ENCODE measurements at places on chromosomes 3 and 15.
A peak's percentile ranks its signal among the peaks of the same experiment; 100 is the strongest.

DNA sequence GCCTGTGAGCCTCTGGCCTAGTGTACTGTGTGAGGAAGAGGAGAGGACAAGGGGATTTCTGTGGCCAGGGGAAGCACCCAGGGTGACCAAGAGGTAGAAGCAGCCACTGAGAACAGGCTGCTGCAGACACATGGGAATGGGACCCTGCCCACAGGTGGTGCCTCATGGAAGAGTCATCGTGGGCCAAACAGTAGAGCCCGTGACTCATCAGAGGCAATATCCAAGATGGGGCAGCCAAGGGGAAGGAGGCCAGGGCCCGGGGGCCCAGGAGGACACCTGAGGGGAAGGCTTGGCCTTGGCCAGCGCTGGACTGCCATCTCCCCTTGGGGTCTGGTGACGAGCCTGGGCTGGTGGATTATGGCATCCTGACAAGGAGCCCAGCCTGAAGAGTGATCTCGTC is 275.0 kb upstream of the LYSMD4 start:
- DNase-seq = no peak

DNA sequence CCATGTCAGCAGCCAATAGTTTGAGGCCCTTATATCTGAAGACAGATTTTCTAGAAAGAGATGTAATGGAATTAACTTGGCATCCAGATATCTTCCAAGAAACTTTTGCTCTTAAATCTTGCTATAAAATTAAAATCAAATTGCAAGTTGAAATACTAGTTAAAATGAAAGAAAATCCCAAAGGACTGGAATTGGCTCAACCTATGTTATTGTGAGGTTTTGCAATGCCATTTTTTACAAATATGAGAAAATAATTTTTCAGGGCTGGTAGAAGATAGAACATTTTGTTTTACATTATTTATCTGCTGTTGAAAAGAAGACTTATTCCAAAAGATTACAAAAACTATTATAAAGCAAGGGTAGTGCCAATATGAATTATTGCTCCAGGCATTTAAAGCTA is 92.2 kb upstream of the AGTR1 start:
- DNase-seq = no peak

DNA sequence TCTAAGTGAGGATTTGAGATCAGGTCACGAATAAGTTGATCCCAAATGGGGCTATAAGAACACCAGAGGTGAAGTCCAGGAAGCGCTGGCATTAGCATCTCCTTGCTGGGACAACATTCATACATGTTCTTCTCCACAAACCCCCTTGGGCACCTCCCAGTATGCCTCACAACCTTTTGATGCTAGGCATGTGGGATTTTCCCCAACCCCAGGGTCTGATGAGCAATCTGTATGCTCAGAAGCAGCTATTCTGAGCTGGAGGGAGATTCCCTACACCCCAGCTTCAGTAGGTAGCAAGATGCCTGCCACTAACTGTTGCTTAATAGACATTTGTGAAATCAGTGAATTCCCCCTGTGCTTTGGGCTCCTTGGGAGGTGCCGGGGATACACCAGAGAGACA is 32.2 kb downstream of the SLC6A11 start:
- no peak for DNase-seq

- no peak for DNase-seq
Observed at GRCh38 chr15:66682865-66683264, 19.2 kb upstream of the SMAD6 start.

- DNase-seq = no peak
Observed at GRCh38 chr3:70069557-70069956, 70.0 kb downstream of the SAMMSON start.

GRCh38 chr3:60263191-60263590 is 988.1 kb downstream of the FHIT start:
- no peak for DNase-seq

DNA sequence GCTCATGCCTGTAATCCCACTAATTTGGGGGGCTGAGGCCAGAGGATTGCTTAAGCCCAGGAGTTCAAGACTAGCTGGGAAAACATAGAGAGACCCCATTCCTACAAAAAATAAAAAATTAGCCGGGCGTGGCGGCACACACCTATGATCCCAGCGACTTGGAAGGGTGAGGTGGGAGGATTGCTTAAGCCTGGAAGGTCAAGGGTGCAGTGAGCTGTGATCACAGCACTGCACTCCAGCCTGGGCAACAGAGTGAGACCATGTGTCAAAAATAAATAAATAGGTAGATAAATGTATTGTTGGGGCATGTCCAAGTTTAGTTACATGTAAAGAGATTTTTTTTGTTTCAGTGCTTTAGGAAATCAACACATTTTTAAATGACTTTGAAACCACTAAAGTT is 36.4 kb downstream of the SLC12A1 start:
- no peak for DNase-seq

DNA sequence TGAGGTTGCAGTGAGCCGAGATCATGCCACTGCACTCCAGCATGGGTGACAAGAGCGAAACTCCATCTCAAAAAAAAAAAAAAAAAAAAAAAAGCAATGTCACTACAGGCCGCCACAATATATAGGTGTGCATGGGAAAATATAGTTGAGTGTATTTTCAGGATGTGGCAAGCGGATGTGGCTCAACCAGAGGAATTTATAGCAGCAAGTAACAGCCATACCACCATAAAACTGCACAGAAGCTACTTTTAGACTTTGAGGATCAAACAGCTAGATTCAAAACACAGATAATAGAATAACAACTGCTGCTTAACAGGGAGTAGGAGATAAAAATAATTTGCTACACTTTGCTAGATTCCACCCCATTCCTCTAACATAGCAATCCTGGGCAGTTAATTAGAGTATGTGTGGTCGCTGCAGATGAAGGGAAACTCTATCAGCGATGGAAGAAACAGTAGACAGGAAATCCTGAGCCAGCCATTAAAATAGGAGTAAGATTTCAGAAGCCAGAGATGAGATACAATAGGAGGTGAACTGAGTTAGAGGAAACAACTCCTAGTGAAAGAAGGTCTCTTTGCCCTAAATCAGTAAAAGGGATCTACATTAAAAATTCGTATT is 318.7 kb upstream of the STT3B start:
- DNase-seq = no peak

DNA sequence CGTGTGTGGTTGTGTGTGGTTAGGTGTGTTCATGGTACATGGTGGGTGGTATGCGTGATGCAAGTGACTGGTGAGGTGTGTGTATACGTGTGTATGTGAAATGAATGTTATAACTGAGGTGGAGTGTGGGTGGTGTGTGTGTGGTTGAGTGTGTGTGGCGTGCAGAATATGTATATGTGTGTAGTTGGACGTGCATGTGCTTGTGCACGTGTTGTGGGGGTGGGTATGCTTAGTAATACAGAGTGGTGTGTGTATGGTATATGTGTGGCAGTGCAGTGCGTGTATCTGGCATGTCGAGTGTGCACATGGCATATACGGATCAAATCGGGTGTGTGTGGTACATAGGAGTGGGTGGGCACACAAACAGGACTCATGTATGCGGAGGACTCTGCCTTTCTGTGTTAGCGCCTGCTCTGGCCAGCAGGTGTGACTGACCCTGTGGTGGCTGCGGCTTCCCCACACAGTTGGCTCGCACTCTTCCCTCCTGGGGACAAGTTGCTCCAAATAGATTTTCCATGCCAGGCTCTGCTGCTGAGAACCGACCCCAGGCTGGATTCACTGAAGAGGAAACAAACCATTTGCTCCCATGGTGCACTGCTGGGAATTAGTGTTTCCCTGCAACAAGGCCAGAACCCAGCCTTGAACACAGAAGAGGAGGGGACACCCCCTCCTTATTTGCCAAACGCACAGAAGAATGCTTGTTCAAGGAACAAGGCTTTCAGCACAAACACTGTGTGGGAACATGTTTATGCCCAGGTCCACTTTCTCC is 1.2 kb upstream of the C3orf70 start:
- peak; percentile 22 for DNase-seq

GRCh38 chr3:8743021-8743601 is 9.5 kb downstream of the CAV3 start:
- no peak for DNase-seq

DNA sequence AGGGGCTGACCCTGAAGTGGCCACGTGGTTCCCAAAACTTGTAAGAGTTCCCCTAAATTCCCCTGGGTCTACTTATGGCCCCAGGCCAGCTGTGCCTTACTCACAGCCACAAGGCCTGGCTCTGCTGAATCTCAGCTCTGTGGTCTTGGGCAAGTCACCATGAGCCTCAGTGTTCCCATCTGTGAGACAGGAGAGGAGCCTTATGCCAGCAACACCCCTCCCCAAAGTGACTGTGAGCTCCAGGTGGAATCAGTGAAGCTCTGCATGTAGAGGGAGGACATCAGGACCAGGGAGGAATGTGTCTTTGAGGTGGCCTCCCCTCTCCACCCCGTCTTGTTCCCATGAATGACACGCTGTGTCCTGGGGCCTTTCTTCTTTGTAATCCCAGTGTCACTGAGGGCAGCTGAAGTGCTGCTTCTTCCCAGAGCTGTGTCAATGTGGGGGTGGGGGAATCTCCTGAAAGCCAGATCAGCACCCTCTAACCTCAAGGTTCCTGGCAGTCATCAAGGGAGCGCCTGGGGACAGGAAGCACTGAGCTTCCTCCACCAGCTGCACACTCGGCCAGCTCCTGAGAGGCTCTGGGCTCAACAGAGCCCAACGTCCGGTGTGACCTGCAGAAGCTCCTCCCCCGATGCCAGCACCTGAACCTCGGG is 258.9 kb downstream of the UACA start:
- no peak for DNase-seq

- DNase-seq = no peak
Observed at GRCh38 chr15:61712129-61712759, 348.0 kb downstream of the VPS13C start.

GRCh38 chr15:39430389-39430788 is 150.5 kb upstream of the THBS1 start:
- no peak for DNase-seq

- peak; percentile 52 for DNase-seq
Observed at GRCh38 chr3:70281663-70282062, 30.8 kb downstream of the MDFIC2 start.

GRCh38 chr3:88535563-88535962 is 385.8 kb downstream of the C3orf38 start:
- DNase-seq = no peak

GRCh38 chr3:15779111-15779510 is 18.7 kb downstream of the ANKRD28 start:
- no peak for DNase-seq

GRCh38 chr3:55408193-55408826 is 78.8 kb downstream of the WNT5A start:
- no peak for DNase-seq

DNA sequence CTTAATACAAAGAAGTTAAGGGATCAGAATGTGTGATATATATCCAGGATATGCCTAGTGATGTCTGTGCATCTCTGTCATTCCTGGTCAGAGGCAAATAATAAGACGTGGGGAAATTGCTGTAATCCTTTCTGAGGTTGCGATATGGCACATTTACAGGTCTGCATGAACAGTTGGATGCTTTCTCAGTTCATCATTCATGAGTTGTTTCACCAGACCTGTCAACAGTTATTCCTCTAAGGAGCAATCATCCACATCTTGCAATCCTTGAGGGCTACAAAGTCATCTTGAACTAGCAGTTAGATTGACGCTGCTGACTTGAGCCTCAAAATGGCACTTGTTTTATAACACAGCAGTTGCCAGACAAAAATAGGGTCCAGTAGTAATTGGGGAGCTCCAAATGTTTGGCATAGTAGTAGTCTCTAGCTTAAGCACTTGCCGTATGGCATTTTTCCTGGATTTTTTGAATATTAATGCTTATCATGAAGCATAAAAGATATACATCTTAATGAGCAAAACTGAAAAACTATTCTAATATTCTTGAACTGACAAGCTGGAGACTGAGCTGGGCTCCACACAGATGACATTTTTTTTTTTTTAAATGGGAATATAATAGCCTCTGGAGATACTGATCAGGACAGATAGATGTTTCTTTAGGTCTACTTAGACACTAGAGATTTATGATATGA is 761.7 kb downstream of the VGLL3 start:
- DNase-seq = no peak

GRCh38 chr3:27483117-27484014 is 818 bp downstream of the SLC4A7 start:
- DNase-seq = peak; percentile 77

GRCh38 chr15:26070095-26070532 is 207.0 kb upstream of the ATP10A start:
- DNase-seq = peak; percentile 32

DNA sequence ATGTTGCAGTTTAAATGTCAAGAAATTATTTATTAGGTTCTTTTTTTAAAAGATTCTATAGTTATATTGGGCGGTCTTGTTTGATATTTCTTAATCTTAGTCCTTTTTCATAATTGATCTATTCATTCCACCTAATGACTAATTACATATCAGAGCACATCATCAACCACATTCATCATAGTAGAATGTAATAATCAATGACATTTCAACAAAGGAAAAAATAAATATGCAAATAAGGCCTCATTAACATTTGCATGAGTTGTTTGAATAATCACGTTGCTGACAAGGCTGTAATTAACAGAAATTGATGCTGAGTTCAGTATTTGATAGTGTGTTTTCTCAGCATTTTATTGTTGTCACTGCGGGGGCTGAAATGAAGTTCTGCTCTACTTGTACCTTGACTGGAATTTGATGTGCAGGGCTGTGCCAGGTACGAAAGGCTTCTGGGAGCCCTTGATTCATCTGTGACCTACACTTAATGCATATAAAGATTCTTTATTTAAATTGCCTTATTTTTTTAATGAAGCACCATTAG is 215.7 kb downstream of the TCF12 start:
- DNase-seq = no peak

- DNase-seq = no peak
Observed at GRCh38 chr3:51063053-51063452, 322.0 kb upstream of the MANF start.

DNA sequence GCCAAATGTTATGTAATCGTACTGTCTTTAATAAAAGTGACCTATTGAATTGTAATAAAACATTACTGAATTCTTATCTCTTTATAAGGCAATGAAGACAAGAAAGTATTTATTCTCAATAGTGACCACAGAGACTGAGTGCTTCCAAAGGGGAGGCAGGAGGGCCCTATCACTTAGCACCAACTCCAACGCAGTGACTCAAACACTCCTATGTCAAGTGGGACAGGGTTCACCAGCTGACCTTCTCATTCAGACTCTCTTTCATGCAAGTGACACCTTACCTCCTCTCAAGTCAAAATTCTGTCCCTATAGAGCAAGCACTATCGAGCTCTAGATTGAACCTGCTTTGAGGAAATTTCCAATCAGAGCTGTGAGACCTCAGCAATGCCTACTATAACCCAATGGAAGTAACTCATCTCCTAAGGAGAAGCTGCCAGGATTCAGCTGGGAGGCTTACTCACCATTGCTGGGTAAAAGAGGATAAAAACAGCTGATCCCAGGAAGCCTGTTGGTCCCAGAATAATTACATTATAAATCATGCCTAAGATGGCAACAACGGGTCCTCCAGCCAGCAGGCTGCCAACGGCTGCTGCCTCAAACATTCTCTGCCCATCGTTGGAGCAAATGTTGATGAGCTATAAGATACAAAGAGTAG is 35.6 kb downstream of the ABCC5 start:
- no peak for DNase-seq
